Activated CD8-positive, alpha-beta memory T cell treated with anti-CD3 and anti-CD28 coated beads, Interleukin-2, amount 50 U/mL, for 4 hours (primary cell): ENCODE measurements at places on chromosomes 3 and 15.

GRCh38 chr15:92914768-92915221 is 14.7 kb downstream of the CHD2 start:
- no peak for DNase-seq

GRCh38 chr3:157151627-157152026 is 8.3 kb downstream of the CCNL1 start:
- DNase-seq: no peak

GRCh38 chr15:60551781-60552161 is 72.8 kb upstream of the ICE2 start:
- DNase-seq: no peak

- DNase-seq: no peak
These were observed 113.6 kb downstream of the CACNA2D3 start for GRCh38 chr3:54235998-54236397.

- DNase-seq: no peak
These were observed 9.1 kb downstream of the CORO2B start for GRCh38 chr15:68587769-68588385.
